ENCODE measurements at places on chromosomes 5 and 9.

- no peak for DNase-seq
These were observed 66.3 kb downstream of the MRPL36 start for GRCh38 chr5:1733369-1733768.

DNA sequence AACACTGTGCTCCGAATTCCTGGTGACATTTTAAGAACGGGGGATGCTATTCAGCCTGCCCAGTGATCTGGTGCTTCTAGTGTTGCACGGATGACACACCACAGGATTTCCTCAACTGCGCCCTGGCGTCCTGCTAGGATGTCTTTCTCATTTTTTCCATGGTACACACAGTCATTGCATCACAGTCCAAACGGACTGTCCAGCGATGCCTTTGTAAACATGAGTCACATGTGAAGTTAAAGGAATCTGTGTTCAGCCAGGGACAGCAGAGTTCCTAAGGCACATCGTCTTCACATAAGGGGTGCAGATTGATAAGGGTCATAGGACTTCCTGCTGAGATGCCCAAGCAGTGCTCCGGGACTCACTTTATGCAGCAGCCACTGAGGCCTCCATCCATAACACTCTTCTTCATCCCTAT is 9.3 kb upstream of the PTPN3 start:
- DNase-seq, result no peak

DNA sequence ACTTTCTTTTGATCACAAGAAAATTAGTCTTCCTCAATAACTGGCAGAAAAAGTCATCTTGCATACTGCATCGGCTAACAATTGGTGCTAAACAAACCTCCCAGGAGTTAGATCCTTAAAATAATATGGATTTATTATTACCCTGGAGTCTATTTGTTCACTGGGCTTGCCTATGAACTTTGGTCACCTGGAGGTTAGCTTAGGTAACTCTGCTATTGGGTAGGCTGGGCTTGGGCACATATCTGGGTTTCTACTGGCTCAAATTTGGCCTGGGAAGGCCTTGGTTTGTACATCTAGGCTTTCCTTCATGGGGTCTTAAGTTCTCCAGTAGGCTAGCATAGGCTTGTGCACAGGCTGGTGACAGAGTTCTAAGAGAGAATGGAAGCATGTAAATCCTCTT is 279.9 kb downstream of the RASEF start:
- no peak for DNase-seq

DNA sequence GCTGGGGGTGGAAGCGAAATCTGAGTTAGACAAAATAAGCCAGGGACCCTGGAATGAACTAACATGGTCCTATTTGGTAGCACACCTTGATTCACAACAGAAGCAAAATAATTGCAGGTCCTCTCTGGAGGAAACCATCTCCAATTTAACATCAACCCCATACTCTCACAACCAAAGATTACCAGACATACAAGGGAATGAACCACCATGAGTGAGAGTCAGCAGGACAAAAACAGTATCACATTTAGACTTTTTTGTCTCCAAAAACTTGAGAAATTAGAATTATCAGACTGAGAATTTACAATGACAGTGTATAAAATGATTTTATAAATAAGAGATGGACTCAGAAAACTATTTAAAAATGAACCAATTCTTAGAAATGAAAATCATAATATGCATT is 21.1 kb downstream of the PPP1R2B start:
- DNase-seq, result no peak

DNA sequence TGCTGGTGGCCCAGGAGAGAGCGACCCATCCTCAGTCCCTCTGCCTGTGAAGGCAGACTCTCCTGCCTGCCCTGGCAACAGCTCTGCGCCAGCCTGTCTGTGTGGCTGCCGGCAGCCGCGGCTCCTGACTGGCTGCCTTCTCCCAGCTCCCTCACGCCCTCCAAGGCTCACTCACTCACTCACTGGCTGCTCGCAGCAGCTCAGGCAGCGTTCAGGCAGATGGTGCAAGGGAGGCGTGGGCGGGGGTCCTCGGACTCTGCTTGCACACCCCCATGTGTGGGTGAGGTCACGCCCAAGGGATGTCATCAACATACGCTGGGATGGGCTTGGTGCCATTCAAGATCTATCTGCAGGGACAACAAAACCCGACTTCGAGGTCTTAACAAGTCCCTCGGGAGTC is 66.7 kb downstream of the DAB2IP start:
- DNase-seq, result no peak

DNA sequence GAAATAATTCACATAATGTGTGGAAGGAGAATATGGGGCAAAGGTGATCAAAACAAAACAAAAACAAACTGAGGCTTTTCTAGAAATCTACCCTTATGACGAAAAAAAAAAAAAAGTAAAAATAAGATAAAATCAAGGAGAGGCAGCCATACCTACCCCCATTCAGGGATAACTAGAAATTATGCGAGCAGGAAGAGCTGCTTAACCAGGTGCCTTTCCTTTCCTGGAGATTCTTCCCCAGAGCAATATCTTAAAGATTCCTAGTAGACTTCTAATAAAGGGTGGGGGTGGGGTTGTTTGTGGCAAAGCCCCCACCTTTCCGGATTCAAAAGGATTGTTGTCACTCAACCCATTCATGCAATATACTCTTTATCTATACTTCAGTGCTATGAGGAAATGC is 112.0 kb upstream of the IFNK start:
- DNase-seq, result no peak

GRCh38 chr9:129624947-129625346 is 1.0 kb upstream of the NTMT1 start:
- DNase-seq, result peak; percentile 12

DNA sequence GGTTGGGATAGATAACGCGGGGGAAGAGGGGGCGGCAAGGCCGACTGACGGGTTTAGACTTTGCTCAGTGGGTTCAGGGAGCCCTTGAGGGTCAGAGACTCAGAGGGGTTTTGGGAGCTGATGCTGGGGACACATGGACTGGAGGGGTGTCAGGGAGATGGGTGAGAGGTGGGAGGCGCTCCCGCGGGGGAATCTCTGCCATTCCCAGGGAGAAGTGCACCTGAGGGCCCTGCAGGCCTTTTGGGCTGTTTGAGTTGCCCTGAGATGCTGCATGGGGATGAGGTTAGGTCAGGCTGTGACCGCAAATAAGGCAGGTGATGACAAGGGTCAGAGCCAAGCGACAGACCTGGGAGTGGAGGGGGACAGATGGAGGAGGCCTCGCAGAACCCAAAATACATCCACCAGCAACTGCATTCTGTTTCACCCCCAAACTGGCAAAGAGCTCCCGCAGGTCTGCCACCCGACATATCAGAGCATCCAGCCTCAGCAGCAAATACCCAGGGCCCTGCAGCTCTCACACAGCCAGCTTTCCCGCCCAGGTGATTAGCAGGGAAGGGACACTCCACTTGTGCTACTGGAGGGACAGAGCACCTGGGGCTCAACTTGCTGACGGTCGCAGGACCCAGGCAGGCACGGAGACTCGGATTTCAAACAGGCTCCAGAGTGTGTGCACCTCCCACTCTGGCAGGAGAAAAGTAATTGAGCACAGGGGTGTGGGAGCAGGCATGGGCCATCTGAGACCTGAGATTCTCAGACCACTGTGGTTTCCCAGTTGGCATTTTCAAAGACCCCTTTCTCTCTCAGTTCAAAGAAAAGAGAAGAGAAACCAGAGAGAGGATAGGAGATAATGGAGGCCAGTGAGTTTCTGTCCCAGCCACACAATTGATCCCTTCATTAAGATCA is 26.4 kb downstream of the TMOD1 start:
- DNase-seq, result no peak

- no peak for DNase-seq
These were observed 1093.3 kb upstream of the CDH6 start for GRCh38 chr5:30100148-30100713.

GRCh38 chr5:10521466-10522223 is 42.2 kb upstream of the ANKRD33B start:
- DNase-seq, result no peak

- DNase-seq, result no peak
These were observed 20.0 kb downstream of the KCNIP1 start for GRCh38 chr5:170523830-170524229.

DNA sequence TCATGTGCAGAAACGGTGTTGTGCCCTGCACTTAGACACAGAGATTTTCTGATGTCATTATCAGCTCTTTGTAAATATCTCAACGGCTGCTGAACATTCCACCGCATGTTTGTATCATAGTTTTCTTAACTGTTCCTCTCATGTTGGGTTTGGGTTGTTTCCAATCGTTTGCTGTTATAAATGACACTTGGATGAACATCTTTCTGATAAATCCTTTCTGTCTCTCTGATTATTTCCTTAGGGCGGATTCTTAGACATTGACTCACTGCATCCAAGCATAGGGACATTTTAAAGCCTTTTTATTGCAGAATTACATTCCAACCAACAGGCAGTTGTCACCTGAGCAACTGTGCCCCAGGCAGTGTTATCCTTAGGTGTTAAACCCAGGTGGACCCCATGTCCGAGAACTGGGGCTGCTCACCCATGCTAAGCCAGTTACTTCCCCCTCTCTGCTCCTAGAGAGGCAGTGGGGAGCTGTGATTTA is 28.5 kb downstream of the COL5A1 start:
- no peak for DNase-seq

DNA sequence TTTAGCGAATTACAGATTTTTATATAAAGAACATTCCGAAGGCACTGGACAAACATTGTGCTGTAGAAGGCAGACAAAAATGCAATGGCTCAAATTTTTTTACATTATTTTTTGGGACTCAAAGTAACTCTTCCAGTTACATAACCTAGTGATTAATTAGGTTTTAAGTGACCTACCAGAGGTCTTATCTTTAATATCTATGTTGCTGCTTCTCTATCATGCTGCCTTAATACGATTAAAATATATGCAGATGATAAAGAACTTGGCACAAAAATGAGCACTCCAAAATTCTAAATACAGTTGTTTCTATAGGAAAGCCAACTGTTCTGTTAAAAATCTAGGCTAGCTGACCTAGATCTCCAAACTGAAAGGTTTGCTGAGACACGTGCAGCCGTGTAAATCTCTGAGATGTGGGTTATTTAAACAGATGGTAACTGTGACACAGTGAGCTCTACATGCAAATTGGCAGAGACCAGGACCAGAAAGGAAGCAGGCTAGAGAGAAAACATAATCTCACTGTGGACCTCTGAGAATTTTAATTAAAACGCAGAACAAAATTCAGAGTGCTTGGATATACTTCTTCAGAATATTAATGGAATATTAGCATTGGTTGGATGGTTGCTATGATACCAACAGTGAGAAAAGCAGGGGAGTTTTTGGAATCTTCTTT is 56.2 kb downstream of the CAMK4 start:
- DNase-seq, result no peak
